Stimulated activated naive CD4-positive, alpha-beta T cell treated with Interleukin-2 at 50 U/mL for 16 hours (primary cell): ENCODE measurements at places on chromosomes 4 and X.

GRCh38 chr4:75698162-75698962, 25.2 kb upstream of the G3BP2 start:
- DNase-seq, result no peak

DNA sequence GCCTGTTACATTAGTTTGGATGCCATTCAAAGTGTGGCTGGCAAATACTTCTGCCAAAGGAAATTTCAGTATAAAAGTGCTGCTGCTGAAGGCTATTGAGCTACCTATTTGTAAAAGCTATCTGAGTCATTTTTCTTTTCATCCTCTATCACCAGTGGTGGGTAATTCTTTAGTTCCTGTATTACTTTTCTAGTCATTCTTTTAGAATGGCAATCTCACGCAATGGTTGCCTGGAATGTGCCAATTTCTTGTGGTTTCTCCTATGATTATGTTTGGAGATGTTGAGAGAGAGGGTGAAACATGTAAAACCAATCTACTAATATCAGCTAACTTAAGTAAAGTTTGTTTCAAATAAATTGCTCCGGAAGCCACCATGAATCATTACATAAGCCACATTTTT, 685.0 kb downstream of the RAPGEF2 start:
- no peak for DNase-seq

DNA sequence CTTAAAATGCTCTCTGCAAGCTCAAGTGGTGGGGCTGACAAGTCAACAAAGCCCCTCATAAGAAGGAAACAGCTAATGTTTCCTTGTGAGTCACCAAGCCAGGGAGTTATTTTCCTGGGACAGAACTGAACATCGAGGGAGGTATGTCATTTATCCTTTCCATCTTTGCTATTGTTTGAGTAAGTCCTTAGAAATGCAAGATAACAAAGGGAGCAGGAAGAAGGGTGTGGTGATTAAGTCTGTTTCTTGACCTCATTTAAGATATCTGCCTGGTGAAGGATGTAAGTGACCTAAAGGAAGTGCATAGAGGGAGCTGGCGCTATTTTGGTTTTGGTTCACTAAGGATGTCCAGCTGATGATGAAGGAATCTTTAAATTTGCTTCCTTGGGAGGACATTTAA, 39.9 kb downstream of the ATG4A start:
- DNase-seq, result no peak

GRCh38 chr4:180710628-180711337, 1532.4 kb upstream of the TENM3 start:
- DNase-seq, result no peak

GRCh38 chr4:40309250-40309774, 25.8 kb upstream of the CHRNA9 start:
- DNase-seq, result no peak

- DNase-seq, result no peak
Measured at GRCh38 chr4:92104506-92104905, 199.3 kb upstream of the GRID2 start.

- DNase-seq, result no peak
Measured at GRCh38 chr4:8101213-8102075, 57.2 kb downstream of the ABLIM2 start.

- no peak for DNase-seq
Measured at GRCh38 chrX:151854726-151855495, 57.8 kb upstream of the MAGEA4 start.

DNA sequence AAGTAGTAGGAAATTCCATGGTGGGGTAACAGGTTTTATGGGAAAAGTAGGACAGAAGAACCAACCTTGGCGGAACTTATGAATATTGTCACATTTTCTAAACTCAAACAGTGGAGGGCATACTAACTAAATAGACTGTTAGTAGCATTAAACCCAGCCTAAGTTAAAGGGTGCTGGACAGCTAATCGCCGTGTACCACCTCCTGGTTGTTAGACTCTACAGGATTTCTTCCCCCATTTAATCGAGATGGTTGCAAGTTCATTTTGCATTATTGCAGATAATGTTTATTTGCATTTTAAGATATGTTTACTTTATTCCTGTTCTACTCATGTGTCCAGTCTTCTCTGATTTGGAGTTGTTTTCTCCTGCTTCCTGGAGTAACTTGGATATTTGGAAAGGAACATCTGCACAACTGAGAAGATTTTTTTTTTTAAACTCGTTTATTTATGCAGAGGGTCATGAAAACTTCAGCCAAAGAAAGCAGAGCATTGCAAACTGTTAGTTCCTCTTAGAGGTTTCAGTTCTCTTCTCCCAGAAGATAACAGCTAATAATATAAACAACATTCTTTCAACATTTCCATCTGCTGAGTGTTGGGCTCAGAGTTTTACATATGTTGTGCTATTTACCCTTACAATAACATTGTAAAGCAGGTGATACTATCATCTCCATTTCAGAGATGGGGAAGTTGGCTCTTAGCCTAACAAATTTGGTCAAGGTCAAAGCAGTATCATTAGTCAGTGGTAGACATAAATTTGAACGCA, 51.5 kb upstream of the TBC1D9 start:
- DNase-seq, result no peak

- DNase-seq, result no peak
Measured at GRCh38 chrX:65866146-65866545, 173.7 kb downstream of the VSIG4 start.

DNA sequence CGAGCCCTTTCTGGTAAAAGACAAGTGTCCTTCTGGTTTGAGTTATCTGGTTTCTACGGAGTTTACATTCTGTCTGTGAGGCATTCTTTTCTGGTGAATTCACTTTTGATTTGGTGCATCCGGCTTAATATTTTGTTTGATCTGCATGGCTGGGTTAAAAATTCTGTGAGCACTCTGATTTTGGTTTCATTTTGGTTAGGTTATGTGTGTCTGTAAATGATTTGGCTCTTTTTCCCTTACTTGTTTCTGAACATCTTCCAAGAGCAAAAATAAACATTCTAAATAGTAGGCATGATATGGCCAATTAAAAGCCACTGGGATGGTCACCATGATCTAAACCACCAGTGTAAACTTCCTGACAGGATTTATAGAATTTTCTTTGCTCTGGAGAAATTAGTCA, 85.7 kb upstream of the PTPN13 start:
- DNase-seq, result no peak
